Liver (tissue), 10 donors: ENCODE measurements at places on chromosomes 16 and 17.

- DNase-seq: no peak
These were observed 357.6 kb downstream of the UTP18 start for GRCh38 chr17:51617986-51618385.

- no peak for DNase-seq
These were observed 150.8 kb downstream of the C16orf78 start for GRCh38 chr16:49524216-49524946.

DNA sequence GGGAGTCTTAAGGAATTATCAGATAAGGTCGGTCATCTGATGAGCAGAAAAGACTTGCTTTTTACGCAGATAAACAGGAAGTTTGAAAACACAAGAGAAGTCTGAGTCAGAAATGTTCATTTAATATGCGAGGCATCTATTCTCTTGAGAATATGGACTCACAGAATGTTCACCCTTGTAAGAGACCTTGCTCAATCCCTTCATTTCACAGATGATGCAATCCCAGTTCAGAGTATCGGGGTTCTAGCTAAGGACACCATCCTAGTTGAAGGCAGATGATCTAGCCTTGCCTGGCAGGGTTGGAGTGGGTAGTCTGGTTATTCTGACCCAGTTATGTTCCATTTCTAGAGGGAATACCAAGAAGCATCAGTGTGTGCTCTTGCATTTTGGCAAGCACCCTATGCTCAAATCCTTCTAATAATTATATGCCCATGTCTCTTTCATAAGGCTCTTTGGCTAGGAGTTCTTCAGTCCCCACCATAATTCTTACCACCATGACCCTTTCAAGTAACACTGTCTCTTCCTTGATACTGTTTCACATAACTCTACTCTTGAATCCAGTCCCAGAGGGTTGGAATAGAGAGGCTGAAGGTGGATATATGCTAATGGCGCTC lies 42.5 kb downstream of the YPEL2 start:
- no peak for DNase-seq

- DNase-seq: peak; percentile 56
These were observed at the start of gene TRIM47 for GRCh38 chr17:75878174-75878998. Gene TRIM47, minus strand, starts transcription at chr17:75878581. Its CDS starts 33 bp downstream, at chr17:75878548.

GRCh38 chr17:6534846-6535514 lies 21.4 kb downstream of the PITPNM3 start:
- no peak for DNase-seq

DNA sequence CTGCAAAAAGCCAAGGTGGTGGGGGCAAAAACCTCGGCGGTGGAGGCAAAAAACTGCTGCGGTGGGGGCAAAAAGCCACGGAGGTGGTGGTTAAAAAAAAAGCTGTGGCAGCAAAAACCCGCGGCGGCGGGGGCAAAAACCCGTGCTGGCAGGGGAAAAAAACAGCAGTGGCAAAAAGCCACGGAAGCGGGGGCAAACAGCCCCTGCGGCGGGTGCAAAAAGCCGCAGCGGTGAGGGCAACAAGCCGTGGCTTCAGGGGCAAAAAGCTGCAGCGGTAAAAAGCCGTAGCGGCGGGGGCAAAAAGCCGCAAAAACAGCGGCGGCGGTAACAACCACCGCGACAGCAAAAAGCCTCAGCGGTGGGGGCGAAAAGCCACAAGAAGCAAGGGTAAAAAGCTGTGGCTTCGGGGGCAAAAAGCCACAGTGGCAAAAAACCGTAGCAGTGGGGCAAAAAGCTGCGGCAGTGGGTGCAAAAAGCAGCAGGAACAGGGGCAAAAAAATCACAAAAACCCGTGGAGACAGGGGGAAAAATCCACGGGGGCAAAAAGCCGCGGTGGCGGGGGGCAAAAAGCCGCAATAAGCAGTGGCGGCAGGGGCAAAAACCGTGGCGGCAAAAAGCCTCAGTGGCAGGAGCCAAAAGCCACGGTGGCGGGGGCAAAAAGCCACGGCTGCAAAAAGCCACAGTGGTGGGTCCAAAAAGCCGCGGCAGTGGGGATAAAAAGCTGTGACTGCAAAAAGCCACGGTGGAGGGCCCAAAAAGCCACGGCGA lies 193.7 kb downstream of the SHCBP1 start:
- no peak for DNase-seq

GRCh38 chr17:73770849-73771229 lies 126.6 kb upstream of the SDK2 start:
- DNase-seq: no peak

DNA sequence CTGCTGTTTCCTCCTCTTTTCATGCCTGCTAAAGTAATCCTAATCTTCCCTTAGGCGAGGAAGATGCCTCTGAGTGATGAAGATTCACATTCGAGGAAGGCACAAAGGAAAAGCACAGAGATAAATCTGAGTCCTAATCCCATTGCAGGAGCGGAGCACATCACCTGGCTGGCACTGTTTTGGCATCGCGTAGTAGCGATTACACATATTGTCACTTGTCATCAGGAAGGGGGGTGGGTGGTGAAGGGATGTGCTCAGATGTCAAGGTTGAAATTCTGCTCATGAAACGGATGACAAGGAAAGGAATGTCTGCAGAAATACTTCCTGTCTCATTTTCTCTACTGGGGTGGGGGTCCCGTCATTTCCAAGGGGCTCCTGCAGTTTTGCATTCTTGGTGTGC lies 363.1 kb upstream of the EEF2KMT start:
- no peak for DNase-seq

- no peak for DNase-seq
These were observed 46.5 kb downstream of the MAPT start for GRCh38 chr17:45940826-45941225.

DNA sequence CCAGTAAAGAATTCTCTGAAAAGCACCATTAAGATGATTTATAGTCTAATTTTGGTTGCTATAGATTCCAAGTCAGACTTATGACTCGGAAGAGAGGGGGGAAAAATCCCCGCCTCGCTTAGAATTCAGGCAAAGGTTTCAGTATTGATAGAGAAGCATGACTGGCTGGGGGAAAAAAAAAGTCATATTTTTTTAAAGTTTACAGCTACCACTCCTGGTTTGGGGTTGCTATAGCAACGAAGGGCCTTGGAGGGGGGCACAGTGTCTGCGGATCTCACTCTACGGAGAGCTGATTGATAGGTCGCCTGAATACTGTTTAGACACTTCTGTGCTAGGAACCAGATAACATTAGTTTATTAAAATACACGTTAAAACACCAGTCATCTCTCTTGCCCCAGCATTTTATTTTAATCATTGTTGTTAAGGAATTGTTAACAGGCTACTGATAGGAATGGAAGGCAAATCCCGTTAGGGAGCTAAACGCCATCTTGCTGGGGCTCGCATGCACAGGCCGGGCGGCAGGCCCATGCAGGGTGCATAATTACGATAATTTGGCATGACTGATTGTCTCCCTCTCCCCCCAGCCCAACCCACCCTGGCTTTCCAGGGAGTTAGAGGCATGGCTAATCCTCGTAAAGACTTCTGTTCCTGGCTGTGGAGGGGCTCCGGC lies 380.0 kb upstream of the XYLT1 start:
- no peak for DNase-seq

- DNase-seq: no peak
These were observed 18.7 kb upstream of the KRT24 start for GRCh38 chr17:40722241-40722640.

- no peak for DNase-seq
These were observed 212.5 kb upstream of the CPHXL start for GRCh38 chr16:75938818-75939217.

GRCh38 chr16:4481526-4481925 lies 5.3 kb downstream of the HMOX2 start:
- no peak for DNase-seq

DNA sequence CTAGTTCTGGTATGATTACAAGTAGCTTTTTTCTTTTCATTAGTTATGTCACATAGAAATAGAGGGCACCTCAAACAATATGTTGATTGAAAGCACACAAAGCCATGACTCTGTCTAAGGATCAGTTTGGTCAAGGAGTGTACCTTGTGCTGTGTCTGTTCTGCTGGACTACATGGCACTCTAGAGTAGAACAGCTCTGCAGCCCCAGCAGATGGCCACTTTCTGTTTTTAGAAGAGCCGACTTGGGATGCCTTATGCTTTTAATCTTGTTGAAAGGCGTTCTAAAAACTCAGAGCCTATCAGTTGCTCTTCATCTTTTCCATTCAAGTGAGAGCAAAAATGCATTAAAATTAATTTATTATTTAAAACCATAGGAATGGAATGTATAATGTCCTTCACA lies 49.3 kb upstream of the CA10 start:
- no peak for DNase-seq

- DNase-seq: peak; percentile 76
These were observed at the start of gene SKAP1 for GRCh38 chr17:48429638-48430586. Gene SKAP1, minus strand, starts transcription at chr17:48430214.

GRCh38 chr17:5164436-5164835 lies 27.2 kb downstream of the ZNF594 start:
- DNase-seq: no peak

DNA sequence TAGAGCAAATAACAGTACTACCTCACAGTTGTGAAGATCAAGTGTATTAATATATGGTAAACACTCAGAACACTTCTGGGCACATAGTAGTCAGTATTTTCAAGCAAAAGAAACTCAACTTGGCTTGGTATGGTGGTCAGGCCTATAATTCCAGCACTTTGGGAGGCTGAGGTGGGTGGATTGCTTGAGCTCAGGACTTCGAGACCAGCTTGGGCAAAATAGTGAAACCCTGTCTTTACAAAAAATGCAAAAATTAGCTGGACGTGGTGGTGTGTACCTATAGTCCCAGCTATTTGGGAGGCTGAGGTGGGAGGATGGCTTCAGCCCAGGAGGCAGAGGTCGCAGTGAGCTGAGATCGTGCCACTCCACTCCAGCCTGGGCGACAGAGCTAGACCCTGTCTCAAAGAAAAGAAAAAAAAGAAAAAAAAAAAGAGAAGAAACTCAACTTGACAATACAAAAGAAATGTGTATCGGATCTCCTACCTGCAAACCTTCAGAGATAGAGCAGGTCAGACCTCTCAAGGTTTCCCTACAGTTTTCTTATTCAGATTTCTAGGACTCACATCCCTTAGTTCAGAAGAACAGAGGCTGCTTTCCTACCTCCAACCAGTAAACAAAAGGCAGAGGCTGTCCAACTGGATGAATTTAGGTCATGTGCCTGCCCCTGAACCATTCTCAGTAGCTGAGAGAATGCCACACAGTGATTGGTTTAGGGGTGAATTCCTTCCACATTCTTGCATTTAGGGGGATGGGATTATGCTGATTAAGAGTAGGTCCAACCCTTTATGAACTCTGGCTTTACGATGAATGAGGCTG lies 1.7 kb upstream of the KPNA2 start:
- no peak for DNase-seq

- DNase-seq: no peak
These were observed 423.2 kb upstream of the C16orf82 start for GRCh38 chr16:26643519-26643918.

- DNase-seq: no peak
These were observed 208.3 kb downstream of the RGS9 start for GRCh38 chr17:65345261-65346005.

DNA sequence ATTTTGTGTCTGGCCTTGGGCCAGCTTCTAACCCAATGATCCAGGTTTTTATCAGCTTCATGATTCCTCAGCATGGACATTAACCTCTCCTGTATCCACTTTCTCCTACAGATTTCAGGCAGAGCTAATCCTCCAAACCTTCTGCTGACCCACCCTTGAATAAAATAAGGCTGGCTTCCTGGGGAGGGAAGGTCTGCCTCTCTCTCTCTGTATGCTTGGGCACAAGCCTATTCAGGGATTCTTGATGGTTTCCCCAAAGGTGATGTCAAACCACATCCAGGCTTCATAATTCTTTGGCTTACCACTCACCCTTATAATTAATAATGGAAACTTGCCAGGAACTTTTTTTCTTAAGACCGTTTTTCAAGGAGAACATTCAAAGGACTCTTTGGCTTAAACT lies 240.1 kb downstream of the UTP18 start:
- DNase-seq: no peak

GRCh38 chr16:15915555-15916081 lies 27.2 kb upstream of the CEP20 start:
- no peak for DNase-seq

GRCh38 chr17:66564992-66565465 lies 262.6 kb downstream of the PRKCA start:
- peak; percentile 27 for DNase-seq

DNA sequence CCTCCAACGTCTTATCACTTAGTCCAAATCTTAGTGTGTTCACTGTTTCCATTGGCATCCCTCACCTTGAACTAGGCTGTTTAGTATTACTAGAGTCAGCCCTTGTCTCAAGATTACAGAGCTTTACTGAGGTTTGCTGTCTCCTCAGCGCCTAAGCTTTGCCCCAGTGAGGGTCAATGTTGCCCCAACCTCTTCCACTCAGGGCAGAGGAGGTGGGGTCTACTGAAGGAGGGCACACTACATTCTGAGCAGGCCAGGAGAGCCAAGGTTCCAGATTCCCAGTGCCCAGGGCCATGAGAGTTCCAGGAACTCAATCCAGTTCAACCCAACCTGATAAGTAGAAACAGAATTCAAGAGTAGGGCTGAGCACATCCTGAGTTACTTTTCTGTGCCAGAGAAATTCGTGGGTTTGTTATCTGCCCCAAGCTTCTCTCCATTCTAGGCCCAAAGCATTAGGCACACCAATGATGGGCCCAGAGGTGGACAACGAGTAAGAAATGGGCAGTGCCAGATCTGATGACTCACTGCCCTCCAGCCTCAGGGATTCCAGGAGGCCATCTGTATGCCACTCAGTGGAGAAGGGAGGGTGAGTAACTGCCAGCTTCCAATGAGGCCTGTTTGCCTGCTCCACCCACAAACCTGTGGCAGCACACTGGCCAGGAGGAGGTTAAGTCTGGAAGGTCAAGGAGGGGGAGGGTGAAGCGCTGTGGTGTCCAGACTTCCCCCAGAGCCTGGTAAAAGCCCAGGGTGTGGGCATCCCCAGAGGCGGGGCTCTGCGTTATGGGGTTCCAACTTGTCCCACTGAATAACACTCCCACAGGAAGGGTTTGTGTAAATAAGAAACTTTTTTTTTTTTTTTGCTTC lies 8.2 kb downstream of the TUBG2 start:
- no peak for DNase-seq

DNA sequence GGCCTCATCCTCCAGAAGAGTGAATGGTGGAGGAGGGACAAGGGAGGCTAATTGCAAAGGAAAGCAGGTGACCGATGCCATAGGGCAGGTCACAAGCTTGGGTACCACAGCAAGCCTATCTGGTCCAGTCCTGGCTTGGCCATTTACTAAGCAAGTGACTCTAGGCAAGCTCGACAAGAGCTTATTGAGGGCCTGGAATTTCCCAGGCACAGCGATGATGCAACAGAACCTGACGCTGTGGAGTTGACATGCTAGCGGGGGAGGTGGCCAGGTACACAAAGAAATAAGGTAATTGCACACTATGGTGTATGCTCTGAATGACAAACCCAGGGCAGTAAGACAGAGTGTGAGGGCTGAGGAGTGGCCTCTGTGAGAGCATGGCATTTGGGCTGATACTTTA lies 98.5 kb downstream of the PGS1 start:
- DNase-seq: no peak

DNA sequence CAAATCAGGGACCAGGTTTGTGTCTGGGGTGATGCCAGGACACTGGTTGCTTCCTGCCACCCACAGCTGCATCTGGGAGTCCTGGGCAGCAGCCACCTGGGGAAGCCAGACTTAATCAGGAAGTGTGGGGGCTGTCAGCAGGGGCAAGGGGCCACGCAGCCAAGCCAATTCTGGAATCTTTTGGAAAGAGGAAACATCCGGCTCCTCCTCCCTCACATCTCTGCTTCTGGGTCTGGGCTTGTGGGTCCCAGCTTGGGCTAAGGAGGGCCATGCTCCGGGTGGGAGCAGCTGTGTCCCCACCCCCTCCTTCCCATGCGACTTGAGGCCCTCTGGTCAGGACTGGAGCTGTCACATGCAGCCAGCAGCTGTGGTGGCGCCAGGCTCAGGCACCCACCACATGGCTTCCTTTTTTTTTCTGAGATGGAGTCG lies 37.0 kb upstream of the CCDC182 start:
- no peak for DNase-seq
